ENCODE measurements at places on chromosomes 4 and X.

- ATAC-seq, result no peak
Observed at GRCh38 chr4:121408-122084, 2.8 kb upstream of the ZNF718 start.

DNA sequence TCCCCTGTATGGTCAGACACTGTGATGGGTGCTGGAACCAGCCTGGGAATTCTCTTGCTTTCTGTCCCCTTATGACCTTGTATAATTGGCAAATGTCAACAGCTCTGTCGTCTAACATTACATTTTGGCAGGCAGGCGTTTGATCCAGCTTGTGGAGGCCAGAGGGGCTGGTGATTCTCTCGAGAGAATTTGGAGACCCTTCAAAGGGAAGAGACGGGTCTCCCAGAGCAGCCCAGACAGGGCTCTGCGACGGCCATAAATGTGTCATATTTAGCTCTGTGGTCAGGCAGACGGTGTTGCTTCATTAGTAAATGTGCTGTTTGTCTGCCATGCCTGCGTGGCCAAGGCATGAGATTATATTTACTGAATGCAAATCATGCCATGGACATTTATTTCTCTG, 68.7 kb downstream of the SORCS2 start:
- no peak for ATAC-seq

DNA sequence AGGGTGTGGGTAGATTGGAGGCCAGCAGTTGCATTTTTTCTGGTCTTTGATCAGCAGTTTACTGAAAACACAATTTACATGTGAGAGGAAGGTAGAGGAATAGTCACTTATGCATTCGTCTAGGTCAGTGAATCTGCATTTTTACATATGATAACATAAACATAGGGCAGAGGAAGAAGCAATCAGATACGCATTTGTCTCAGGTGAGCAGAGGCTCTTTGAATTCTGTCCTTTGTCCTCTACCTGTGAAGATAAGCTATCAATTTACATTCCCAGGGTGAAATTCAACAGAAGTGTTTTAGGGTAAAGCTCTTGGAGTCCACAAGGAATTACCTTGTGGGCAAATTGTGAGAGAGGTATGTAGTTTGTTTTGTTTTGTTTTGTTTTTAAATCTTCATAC, 306.5 kb downstream of the MAGEB5 start:
- ATAC-seq, result no peak

GRCh38 chr4:73419106-73420038, 15.3 kb downstream of the ALB start:
- no peak for ATAC-seq

GRCh38 chrX:30992381-30992904, 79.4 kb downstream of the FTHL17 start:
- no peak for ATAC-seq

DNA sequence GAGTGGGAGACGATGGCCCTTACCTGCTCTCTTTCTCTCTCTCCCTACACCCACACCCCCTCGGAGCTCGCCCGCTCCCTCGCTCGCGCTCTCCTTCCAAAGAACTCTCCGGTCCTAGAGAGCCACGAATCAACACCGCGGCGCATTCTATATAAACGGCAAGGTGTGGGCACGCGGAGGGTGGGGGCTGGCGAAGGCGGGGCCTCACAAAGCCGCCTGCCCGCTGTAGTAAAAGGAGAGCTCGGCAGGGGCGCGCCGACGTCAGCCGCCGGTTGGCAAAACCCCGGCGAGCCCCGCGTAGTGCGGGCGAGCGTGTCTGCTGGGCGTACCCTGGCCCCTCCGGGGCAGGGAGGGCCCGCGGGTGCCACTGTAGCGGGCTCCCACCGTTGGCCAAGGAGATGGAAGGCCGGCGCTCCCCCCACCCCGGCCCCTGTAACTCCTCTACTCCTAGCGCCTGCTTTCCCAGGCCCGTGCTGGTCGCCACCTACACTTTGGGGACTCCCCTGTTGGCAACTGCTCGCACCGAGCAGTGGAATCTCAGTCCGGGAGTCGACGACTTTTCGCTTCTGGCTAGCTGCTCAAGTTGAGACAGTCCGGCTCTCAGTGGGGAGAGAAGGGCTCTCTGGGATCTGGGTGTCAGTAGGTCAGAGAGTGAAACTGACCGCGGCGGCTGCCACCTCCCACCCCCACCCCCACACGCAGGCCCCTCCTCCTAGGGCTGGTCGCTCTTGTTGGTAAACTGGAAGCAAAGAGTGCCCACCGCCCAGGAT, 325.5 kb upstream of the F9 start:
- no peak for ATAC-seq

Data from stimulated activated memory B cell treated with anti-CD40 and anti-IgM and Interleukin-4, amounts not matched to agents 10 μg/mL and 1 μg/mL and 100 μg/mL, for 72 hours (primary cell).